T1000 (cell line): ENCODE measurements at places on chromosomes 16 and 17.

- DNase-seq = no peak
These were observed 31.3 kb downstream of the GRIN2A start for GRCh38 chr16:10150906-10151305.

DNA sequence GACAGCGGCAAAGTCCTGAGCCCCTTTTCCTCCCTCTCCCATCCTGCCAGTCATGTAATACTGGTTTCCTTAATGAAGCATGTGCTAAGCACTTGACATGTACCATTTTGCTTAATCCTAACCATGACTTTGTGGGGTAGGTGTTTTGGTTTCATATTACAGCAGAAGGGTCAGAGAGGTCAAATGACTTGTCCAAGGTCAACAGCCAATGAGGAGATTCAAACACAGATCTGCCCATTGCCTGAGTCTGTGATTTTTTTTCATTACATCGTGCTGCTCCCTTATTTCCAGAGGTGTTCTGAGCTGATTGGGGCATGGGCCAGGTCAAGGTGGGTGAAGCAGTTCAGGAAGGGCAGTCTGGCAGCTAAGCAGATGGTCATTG, 17.6 kb upstream of the PHF12 start:
- no peak for DNase-seq

GRCh38 chr17:332558-333322, 19.9 kb downstream of the RPH3AL start:
- DNase-seq = no peak

DNA sequence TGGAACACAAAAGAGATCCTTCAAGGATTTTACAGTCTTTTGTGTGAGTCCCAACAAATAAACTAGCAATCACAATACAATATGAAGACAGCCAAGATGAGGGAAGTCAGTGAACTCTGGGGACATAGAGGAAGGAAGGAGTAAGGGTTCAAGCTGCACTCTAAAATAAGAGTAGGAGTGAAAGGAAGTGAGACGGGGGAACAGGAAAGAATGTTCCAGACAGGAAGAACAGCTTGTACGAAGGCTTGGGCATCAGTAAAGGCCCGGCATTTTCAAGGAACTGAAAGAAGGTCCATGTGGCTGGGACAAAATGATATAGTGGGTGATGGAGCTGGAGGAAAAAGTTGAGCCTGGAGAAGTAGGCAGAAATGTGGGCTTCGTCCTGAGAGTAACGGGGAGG, 4.5 kb downstream of the CCL17 start:
- DNase-seq = no peak

DNA sequence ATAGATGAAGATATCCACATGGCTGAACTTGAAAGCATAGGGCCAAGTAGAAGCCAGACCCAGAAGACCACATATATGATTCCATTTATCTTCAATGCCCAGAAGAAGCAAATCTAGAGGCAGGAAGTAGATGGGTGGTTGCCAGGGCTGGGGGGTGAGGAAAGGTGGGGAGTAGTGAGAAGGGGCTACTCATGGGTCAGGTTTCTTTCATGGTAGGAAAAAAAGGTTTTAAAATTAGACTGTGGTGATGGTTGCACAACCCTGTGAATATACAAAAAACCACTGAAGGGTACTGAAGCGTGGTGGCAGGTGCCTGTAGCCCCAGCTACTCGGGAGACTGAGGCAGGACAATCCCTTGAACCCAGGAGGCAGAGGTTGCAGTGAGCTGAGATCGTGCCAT, 5.4 kb downstream of the CD2BP2 start:
- no peak for DNase-seq

GRCh38 chr16:81570151-81570846, 125.7 kb downstream of the CMIP start:
- DNase-seq = no peak

- DNase-seq = no peak
These were observed 29.3 kb downstream of the GOSR1 start for GRCh38 chr17:30506481-30506880.

- DNase-seq = no peak
These were observed 741 bp downstream of the PLK1 start for GRCh38 chr16:23679274-23679985.

GRCh38 chr16:81808933-81809480, 29.9 kb downstream of the PLCG2 start:
- no peak for DNase-seq

DNA sequence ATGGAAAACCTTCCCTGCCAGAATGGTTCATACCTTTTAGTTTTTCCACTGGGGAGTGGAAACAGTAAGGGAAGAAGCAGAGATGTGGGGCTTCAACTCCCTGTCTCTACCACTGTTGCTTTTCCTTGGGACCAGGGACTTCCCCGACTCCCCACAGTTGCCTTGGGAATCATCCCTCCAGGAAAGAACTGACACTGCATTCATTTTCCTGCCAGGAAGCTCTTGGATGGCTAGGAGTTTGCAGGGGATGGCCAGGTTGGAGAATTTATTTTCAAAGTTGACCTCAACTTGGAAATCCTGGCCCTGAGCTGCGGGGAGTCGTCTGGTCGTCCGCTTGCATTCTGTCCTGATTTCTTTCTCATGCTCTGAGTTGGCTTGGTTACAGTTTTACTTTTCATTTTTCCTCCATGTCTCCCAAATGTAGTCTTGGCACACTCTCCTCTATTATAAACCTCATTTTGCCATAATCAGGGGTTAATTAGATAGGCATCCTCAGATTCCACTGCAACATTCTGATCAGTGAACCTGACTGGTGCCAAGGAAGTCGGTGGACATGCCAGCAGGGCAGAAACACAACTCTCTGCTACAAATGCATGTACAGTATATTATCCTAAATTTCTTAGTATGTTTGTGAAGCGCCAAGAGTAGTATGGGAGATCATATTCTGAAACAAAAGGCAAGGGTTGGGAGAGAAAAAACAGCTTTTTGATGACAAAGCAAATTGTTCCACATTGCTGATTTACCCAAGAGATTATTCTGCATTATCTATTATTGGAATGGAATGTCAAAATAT, 220.5 kb upstream of the XYLT1 start:
- DNase-seq = no peak

GRCh38 chr17:1690544-1691221, 6.0 kb upstream of the PRPF8 start:
- DNase-seq = no peak

GRCh38 chr16:8935989-8936388, 27.7 kb downstream of the USP7 start:
- no peak for DNase-seq

GRCh38 chr17:8151120-8151640, 1.0 kb downstream of the PER1 start:
- peak; percentile 82 for DNase-seq

GRCh38 chr17:68957944-68958343, 2.8 kb upstream of the ABCA8 start:
- DNase-seq = no peak

GRCh38 chr16:781346-782010, 6.7 kb downstream of the RPUSD1 start:
- DNase-seq = no peak

DNA sequence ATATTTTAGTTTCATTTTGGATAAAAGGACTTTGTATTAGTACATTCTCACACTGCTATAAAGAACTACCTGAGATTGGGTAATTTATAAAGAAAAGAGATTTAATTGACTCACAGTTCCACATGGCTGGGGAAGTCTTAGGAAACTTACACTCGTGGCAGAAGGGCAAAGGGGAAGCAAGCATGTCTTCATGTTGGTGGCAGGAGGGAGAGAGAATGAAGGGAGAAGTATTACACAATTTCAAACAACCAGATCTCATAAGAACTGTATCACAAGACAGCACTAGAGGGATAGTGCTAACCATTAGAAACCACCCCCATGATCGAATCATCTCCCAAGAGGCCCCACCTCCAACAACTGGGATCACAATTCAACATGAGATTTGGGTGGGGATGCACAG, 142.9 kb downstream of the USP31 start:
- no peak for DNase-seq

DNA sequence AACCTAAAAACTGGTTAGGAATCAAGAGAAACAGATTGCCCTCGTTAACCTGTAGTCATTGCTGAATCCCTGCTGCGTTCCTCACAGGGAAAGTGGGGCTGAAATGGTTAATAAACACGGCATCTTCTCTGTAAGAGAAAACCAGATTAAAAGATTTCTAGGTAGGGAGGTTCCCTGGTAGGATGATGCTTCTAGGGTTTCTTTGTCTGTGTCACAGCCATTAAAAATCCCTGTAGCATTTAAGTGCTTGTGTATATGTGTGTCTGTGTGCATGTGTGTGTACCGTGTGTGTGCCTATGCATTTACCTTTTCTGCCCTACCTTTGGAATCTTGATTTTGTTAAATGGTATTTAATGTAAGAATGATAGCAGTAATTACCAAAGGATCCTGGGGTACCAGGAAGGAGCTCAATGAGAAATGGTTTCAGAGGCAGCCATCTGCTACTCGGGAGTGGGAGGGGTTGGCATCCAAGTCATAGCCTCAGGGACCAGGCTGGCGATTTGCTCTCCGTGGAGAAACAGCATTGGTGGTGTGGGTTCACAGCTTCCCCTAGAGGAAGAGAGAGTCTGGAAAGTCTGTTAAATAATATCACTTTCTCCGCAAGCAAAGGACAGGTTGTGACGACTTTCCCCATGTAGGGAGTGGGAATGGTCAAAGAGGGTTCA, 177.1 kb downstream of the HS3ST4 start:
- no peak for DNase-seq

- DNase-seq = no peak
These were observed 79.5 kb upstream of the FOXF1 start for GRCh38 chr16:86430814-86431213.

- DNase-seq = no peak
These were observed 564 bp upstream of the TMIGD1 start for GRCh38 chr17:30334421-30334820.
